Activated naive CD4-positive, alpha-beta T cell treated with anti-CD3 and anti-CD28 coated beads, Interleukin-2, amount 50 U/mL, for 72 hours (primary cell): ENCODE measurements at places on chromosomes 12 and 14. TPM values are rescaled to one million over a fixed set of nuclear protein-coding genes. Genes with fewer than 3 reads are reported as not detected.

Gene ISCA2
- 34.5 TPM for total RNA-seq

Gene CABP1
- 3.0 TPM for total RNA-seq

Gene BCL11B
- total RNA-seq, result 57.8 TPM

Gene ASIC1
- 2.8 TPM for total RNA-seq

GRCh38 chr12:89636776-89637160 is 71.9 kb downstream of the ATP2B1 start:
- no peak for DNase-seq

DNA sequence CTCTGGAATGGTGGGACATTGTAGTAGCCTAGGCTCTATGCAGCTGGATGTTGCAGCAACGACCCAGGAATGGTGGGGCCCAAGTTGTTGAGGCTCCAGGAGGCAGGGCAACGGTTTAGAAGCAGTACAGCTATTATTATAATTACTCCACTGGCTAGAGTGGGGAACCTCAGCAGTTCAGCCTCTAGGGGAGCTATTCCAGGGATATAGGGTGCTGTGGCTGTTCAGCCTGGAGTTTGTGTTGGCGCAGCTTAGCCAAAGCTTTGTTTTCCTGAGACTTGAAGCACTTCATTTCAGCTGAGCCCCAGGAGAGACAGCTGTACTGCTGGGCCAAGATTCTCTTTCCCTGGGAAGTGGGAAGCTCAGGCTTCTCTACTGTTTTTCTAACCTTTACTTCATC is 1023.0 kb upstream of the ATXN7L3B start:
- DNase-seq, result no peak

DNA sequence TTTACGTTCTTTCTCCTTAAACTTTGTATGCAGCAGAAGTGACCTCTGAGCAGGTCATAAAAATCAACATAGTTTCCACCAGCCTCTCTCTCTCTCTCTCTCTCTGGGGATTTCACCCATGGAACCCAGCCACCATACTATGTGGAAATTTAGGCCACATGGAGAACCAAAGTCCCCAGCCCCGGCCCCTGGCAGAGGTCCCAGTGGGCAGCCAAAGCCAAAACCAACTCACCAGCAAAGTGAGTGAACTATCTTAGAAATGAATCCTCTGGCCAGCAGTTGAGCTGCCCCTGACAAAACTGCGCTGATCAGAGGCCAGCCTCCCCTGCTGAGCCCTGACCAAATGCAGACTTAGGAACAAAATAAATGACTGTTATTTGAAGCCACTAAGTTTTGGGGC is 9.2 kb downstream of the DUSP6 start:
- no peak for DNase-seq

GRCh38 chr12:71558445-71558844 is 105.2 kb downstream of the ZFC3H1 start:
- no peak for DNase-seq

DNA sequence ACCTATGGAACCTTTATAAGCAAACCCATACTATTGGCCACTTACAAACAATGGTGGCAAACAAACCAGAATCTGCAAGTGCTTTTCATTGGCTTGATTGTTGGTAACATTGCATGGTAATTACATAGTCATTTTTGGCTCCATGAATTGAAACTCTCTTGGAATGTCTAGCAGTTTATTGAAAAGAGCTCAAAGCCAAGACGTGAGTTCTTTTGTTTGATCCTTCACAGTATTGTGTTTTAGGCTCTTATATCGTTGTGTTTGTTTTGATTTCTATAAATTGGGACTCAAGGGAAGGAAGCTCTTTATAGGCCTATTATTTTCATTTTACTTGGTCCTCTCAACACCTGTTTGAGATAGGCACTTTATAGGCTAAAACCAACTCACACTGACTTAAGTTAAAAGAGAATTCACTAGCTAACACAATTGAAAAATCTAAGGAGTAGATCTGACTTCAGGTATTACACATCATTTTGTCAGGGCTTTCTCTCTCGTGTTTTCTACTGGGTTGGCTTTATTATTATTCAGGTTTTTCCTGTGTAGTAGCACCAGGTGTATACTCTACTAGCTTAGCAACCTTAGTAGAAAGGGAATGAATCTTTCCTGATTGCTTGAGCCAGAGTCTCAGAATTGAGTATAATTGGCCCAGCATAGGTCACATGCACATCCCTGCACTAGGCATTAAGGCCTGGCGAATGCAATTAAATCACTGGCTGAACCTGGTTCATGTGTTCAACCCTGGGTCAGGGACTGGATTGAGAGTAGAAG is 341.4 kb downstream of the RAD51B start:
- no peak for DNase-seq

DNA sequence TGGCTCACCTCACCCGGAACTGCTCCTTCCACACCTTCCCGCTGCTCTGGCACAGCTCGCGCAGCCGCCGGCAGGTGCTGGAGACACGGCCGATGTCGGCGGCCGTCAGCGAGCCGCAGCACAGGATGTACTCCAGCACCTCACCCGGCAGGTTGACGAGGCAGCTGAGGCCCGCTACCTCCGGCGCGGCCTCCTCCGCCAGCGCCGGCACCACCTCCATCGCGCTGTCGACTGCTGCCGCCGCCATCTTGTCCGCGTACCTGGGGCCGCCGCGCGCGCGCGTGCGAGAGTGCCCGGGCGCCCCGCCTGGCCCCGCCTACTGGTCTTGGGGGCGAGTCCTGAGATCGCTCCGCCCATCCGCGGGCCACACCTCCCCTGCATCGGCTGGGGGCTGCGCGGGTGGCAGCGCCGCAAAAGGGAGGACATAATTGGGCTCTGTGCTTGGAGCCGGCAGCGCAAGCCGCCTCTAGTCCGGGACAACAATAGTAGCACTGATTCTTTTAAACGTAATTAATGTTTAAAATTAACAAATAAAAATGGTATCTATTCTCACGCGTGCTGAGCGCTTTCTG is at the start of gene FBXO21:
Gene FBXO21 (minus strand): TSS at position 261 of the 572 bp plus-strand sequence. CDS start 14 bp downstream, at position 247.
- DNase-seq, result peak; percentile 92

GRCh38 chr12:89742337-89743022 is 33.8 kb upstream of the ATP2B1 start:
- DNase-seq, result no peak

GRCh38 chr14:56807386-56808109 is 2.7 kb downstream of the OTX2 start:
- no peak for DNase-seq

DNA sequence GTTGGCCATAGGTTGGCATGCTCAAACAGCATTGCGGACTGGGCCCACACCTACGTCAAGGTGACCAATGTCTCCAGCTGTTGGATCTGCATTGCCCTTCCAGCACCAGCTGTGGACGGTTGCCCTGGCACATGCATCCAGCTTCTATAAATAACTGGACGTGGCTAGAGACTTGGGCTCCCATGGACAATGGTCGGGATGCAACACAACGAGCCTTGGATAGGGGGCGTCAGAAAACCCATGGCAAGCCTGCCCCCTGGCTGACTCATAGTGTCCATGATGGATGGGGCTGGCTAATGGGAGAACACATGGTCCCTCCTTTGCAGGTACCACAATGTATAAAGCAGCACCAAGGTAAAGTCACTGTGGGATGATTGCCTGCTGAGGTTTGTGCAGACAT is 331.6 kb upstream of the FAR2 start:
- DNase-seq, result no peak

GRCh38 chr14:30063746-30064145 is 136.1 kb upstream of the PRKD1 start:
- DNase-seq, result no peak
